ENCODE measurements at places on chromosomes 2 and 18. TPM values are rescaled to one million over a fixed set of nuclear protein-coding genes. Genes with fewer than 3 reads are reported as not detected.

Gene MC2R
- total RNA-seq, result not detected

Gene SERPINB11
- 0.93 TPM for total RNA-seq

Gene CNRIP1
- total RNA-seq, result 38.9 TPM

Gene C2orf81
- total RNA-seq, result 3.1 TPM

Gene EFEMP1
- total RNA-seq, result 228 TPM

Gene SH2D6
- not detected for total RNA-seq

Gene ELOA2
- not detected for total RNA-seq

Gene ADAM23
- total RNA-seq, result 9.5 TPM

Gene ALK
- 9.5 TPM for total RNA-seq

Gene POLR1A
- 23.6 TPM for total RNA-seq

Gene WDR35
- 39.8 TPM for total RNA-seq

Gene CYS1
- total RNA-seq, result 9.7 TPM

Gene AQP12A
- not detected for total RNA-seq

Gene TRIM43
- total RNA-seq, result not detected

Gene CRYBA2
- total RNA-seq, result 1,526 TPM

Gene CXCR1
- 0.33 TPM for total RNA-seq

Gene COLEC12
- 67.2 TPM for total RNA-seq

Gene MC4R
- total RNA-seq, result 1.2 TPM

Gene SNTG2
- 1.7 TPM for total RNA-seq

Gene SDC1
- total RNA-seq, result 33.8 TPM

Gene VWA3B
- total RNA-seq, result not detected

Gene SAG
- total RNA-seq, result 16.7 TPM

Gene CYP27A1
- total RNA-seq, result 30.0 TPM

Gene CHRNG
- total RNA-seq, result 2.0 TPM

Gene CKAP2L
- total RNA-seq, result 8.0 TPM

Gene SERPINB3
- not detected for total RNA-seq

Gene GAREM1
- total RNA-seq, result 10.3 TPM

Gene PXDN
- total RNA-seq, result 174 TPM

Gene MRPS5
- 56.2 TPM for total RNA-seq

Gene POMC
- total RNA-seq, result 3.4 TPM

Gene SCN7A
- 19.0 TPM for total RNA-seq

Gene SERTAD2
- 23.8 TPM for total RNA-seq

Gene TGFA
- total RNA-seq, result 3.4 TPM

Gene CCDC178
- total RNA-seq, result 3.1 TPM

Gene CNNM3
- 27.4 TPM for total RNA-seq

Gene UNC80
- total RNA-seq, result 54.2 TPM

Gene SRD5A2
- total RNA-seq, result 6.9 TPM

Gene TNP1
- total RNA-seq, result not detected

Gene HOXD10
- total RNA-seq, result 0.16 TPM

Gene IAH1
- total RNA-seq, result 38.2 TPM

Gene DUSP2
- total RNA-seq, result 8.1 TPM

Measured in camera-type eye (tissue), 1 donor.